ENCODE measurements at places on chromosomes 5 and 9.

DNA sequence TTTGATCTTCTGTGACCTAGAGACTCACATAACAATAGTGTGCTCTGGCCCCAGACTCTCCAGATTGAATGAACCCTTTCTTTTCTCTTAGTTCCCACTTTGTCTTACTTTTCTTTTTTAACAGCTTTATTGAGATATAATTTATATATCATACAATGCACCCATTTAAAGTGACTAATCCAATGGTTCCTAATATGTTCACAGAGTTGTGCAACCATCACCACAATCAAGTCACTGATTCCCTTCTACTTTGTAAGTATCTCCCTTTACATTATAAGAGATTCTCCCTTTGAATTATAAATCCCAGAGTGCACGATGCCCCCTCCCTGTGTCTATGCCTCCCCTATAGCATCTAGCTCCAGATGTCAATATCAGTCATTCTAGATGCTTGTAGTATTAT, 172.4 kb downstream of the HINT1 start:
- DNase-seq = no peak

DNA sequence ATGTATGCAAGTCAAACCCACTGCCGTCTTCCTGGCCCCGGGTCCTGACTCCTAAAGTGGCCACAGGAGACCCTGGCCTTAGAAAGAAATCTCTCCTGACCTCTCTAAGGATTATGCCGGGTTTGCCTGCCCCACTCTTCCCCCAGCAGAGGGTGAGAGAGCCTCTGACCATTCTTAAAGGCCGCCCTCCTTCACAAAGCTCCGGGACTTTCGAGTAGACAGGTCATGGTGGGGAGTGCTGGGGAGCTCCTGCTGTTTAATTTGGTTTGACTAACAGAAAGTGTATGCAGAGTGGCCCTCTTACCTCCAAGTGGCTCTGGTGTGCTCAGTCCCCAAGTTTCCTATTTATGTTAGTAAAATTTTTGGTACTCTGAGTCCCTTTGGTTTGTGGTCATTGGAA, 111.8 kb downstream of the LRRC70 start:
- no peak for DNase-seq

DNA sequence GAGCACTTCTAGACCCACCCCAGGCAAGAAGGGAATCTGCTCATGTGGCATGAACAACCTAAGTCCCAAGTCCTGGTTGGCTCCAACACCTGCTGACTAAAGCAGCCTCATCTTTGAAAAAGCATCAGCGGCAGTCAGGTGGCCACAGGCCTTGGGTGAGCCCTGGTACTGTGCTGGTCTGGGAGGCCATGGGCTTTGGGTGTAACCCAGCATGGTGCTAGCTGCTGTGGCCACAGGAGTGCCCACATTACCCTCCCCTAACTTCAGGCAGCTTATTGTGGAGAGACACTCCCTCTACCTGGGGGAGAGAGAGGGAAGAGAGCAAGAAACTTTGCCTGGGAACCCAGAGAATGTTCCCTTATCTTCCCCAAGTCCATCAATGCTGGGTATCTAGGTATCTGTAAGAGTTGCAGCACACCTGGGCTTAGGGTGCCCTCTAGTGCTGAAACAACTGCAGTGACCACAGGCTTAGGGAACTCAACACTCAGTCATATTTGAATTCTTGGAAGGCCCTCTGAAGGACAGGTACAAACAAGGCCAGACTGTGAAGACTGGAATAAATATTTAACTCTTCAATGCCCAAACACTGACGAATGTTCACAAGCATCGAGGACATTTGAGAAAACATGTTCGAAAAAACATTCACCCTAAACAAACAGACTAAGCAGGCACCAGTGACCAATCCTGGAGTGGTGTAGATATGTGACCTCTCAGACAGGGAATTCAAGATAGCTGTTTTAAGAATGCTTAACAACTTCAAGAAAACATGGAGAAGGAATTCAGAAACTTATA, 69.9 kb upstream of the OR2K2 start:
- peak; percentile 43 for DNase-seq

GRCh38 chr9:92986176-92987119, 39.1 kb downstream of the FGD3 start:
- peak; percentile 30 for DNase-seq

DNA sequence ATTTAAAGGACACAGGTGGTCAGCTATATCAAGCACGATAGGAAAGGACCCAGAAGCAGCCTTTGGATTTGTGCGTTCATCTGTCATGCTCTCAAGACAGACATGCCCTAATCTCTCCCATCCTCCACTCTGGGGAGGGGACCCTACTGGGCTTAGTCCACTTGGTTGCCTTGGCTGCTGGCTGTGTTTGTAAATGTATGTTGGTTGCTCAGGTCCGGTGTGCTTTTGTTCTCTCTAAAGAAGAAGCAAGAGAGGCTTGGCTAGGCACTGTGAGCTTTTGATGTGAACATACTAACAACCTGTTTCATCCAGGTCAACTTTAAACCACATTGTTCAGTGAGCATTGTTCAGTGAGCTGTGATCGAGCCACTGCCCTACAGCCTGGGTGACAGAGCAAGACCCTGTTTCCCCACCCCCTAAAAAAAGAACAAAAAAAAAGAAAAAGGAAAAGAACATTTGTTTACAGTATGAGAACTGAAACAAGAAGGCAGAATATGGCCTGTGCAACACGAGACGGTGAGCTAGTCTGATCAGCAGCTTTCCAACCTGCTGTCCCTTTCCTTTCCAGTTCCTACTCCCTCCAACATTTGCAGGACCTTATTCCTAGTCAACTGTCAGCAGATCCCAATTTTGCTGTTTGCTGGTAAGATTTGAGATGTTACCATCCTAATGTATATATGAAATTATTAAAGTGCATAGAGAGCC, 228.3 kb downstream of the ARHGAP26 start:
- DNase-seq = no peak
